Esophagus squamous epithelium (tissue), 5 donors: ENCODE measurements at places on chromosomes 13 and 19.

GRCh38 chr13:28273919-28274318 lies 135.6 kb downstream of the PAN3 start:
- H3K4me1 ChIP-seq = no peaks in the 10 kb centered on the region
- H3K27ac ChIP-seq = no peak overlapping the region
- H3K4me3 ChIP-seq = no peak overlapping the region
- peaks cover 84% of the 10 kb centered on the region for H3K36me3 ChIP-seq

GRCh38 chr19:56720281-56720680 lies 48.7 kb upstream of the ZNF835 start:
- H3K4me1 ChIP-seq = no peaks in the 10 kb centered on the region
- H3K27ac ChIP-seq = no peak overlapping the region
- no peak overlapping the region for H3K4me3 ChIP-seq
- H3K36me3 ChIP-seq = no peaks in the 10 kb centered on the region
- DNase-seq = no peak

DNA sequence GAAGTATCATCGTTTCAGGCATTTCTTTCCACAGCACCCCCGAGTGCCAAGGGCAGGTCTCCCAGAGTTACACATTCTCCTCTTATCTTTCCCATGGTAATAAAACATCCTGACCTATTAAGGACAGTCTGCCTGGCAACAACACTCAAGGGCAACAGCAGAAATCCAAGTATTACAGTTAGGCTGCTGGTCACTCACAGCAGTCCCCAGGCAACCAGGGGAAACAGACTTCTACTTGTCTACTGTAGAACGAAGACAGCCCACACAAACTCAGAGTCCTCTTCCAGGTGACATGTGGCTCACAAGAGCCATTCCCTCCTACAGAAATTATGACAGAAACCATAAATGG lies 24.3 kb downstream of the RCBTB1 start:
- no peaks in the 10 kb centered on the region for H3K4me1 ChIP-seq
- no peaks in the 10 kb centered on the region for H3K36me3 ChIP-seq
- no peak overlapping the region for H3K27ac ChIP-seq
- no peak for DNase-seq
- H3K4me3 ChIP-seq = no peak overlapping the region

DNA sequence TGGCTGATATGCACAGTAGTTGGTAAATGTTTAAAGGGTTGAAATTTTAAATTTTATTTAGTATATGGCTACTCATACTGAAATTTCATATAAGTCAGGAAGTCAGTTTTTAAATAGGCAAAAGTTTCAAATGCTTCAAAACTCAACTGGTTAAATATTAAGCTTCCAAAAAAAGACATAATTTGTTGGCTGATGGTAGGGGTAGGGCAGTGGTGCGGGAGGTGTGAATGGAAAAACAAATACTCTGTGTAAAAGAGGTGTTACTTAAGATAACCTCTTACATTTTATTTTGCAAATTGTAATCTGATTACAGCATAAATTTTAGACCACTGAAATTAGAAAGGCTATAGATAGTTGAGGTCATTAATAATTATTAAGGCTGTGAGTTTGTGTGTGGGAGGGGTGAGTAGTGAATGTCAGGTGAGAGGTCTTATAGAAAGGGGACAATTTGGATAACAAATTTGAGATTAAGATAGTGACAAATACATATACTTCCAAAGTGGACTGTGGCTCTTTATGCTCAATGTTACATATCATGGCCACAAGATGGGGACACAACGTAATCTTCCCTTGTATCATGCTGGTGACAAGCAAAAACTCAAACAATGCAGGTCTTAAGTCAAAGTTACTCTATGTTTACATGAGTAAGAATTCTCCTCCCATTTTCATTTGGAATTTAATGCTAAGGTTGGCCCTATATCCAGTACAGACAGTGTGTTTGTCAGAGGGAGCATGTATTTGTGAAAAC lies 36.6 kb upstream of the OXGR1 start:
- H3K27me3 ChIP-seq = no peaks in the 10 kb centered on the region
- no peaks in the 10 kb centered on the region for H3K36me3 ChIP-seq
- no peak for DNase-seq
- no peak overlapping the region for H3K4me3 ChIP-seq
- no peaks in the 10 kb centered on the region for H3K4me1 ChIP-seq
- no peak overlapping the region for H3K27ac ChIP-seq

DNA sequence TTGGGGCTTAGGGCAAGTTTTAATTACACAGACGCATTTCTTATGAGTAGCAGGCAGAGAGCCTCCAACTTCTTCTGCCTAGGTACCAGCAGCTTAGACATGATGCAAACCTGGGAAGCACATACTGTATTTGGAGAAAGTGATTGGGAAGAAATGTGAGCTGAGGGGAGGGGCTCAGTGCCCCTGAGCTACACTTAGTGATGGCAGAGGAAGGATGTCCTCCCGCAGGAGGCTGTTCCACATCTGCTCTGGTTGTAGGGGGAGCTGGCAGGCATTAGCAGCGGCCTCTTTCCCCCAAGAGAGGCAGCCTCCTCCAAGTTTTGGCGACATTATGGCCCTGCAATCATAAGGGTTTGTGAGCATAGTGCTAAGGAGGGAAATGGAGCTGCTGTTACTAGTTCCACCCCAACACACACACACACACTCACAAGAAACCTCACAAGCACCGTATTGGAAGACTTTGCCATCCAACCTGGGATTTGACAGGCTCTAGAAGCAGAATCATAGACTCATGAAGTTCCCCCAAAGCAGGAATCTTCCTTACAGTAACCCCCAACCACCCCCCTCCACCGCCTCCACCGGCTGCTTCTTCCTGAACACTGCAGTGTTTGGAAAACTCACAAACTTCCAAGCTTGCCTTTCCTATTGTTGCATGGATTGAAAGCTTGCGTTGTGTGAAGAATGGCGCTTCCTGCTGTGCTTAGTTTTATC lies 3.3 kb downstream of the ALOX5AP start:
- H3K36me3 ChIP-seq = no peaks in the 10 kb centered on the region
- H3K27me3 ChIP-seq = no peaks in the 10 kb centered on the region
- H3K27ac ChIP-seq = no peak overlapping the region
- H3K4me1 ChIP-seq = peaks cover 36% of the 10 kb centered on the region

DNA sequence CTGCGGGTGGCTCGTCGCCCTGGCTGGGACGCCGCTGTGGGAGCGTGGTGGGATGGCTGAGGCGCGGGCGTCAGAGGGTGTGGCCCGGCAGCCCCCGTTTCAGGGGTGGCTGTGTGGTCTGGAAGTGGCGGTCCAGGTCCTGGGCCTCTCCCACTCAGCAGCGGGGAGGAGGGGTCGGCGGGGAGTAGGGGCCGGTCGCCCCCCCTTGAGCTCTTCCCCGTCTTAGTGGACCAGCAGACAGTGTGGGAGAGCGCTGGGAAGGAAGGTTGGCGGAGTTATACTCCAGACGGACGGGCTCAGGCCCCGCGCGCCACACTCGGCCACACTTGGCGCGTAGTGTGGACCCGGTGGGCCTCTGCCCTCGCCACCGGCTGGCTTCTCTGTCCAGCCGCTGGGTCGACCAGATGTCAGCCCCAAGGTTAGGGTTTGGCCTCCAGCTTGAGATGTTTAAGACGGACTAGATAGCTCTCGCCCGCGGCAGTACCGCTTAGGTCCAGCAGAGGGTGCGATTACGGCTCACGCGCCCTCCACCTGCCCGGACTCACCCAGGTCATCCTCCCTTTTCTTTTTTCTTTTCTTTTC lies 21.7 kb upstream of the ZNF429 start:
- no peak for DNase-seq
- H3K4me1 ChIP-seq = no peaks in the 10 kb centered on the region
- H3K27ac ChIP-seq = no peak overlapping the region

- H3K4me3 ChIP-seq = no peak overlapping the region
- DNase-seq = no peak
Observed at GRCh38 chr19:48350856-48351255, 12.9 kb downstream of the TMEM143 start.
